ENCODE measurements at places on chromosomes 5 and 9.
A peak's percentile ranks its signal among the peaks of the same experiment; 100 is the strongest.

GRCh38 chr9:70614786-70615463, 200.5 kb upstream of the KLF9 start:
- no peak for DNase-seq

GRCh38 chr5:135839566-135839965, 5.1 kb downstream of the SLC25A48 start:
- no peak for DNase-seq

DNA sequence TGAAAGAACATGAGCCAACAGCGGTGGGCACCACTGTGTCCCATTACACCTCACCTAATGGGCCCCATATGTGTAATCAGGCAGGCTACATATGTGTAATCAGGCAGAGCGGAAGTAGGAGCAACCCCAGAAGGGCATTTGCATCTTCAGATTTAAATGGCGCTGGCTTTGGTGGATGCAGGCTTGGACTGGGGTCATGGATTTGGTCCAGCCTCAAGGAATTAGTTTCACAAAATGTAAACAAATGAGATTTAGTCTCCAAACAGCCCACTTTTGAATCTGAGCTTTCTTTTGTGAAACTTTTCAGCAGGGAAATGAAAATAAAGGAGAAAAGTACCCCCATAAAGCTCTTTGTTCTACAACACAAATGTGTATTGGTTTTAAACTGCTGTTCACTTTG, 161.3 kb downstream of the LPAR1 start:
- DNase-seq = no peak

DNA sequence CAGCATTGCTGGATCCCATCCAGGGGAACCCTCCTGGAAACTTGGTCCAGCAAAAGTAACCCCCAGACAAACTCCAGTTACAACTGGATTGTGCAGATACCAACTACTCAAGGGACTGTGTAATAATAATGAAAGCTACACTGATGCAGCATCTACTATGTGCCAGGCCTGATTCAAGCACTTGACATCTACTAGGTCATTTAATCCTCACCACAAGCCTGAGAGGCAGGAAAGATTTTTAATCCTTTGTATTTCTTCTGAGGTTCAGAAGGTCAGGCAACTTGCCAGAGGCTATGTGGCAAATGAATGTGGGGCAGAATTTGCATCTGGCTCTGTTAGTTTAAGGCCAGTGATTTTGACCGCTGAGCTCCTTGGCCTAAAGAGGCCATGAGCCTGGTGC, 29.5 kb upstream of the FOXI1 start:
- no peak for DNase-seq

GRCh38 chr9:2494562-2494961, 127.0 kb upstream of the VLDLR start:
- peak; percentile 65 for DNase-seq

DNA sequence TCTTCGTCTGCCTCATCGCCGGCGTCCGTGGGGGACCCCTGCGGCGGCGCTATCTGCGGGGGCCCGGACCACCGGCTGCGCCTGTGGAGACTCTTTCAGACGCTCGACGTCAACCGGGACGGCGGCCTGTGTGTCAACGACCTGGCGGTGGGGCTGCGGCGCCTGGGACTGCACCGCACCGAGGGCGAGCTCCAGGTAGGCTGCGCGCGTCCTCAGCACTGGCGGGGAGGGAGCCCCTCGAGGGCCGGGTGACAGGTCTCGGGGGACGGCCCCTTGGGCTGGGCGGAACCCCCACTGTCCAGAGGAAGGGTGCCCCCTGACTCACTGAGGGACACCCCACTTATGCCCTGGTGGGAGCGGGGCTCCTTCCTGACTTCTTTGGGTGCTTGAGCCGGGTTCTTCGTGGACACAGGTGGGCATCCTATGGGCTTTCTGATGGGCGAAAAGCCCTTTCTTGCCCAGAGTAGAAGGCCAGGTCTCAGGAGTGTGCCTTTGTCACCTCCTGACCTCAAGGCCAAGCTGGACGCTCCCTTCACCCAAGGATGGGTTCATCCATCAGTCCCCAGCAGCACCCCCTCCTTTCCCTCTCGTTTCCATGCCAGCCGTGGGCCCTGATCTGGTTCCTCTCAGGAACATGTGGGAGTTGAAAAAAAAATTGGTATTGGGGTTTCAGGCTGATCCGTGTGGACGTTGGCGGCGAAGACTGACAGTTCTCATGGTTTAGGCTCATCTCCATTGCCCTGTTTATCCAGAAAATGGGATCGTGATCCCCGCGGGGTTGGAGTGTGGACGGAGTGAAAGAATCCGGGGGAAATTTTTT, 564 bp downstream of the SLC25A25 start:
- no peak for DNase-seq

- DNase-seq = no peak
Observed at GRCh38 chr5:58974083-58974482, 391.2 kb downstream of the RAB3C start.

GRCh38 chr5:171263181-171263580, 45.9 kb upstream of the TLX3 start:
- DNase-seq = no peak

GRCh38 chr5:124963236-124963919, 216.9 kb upstream of the ZNF608 start:
- DNase-seq = peak; percentile 49

DNA sequence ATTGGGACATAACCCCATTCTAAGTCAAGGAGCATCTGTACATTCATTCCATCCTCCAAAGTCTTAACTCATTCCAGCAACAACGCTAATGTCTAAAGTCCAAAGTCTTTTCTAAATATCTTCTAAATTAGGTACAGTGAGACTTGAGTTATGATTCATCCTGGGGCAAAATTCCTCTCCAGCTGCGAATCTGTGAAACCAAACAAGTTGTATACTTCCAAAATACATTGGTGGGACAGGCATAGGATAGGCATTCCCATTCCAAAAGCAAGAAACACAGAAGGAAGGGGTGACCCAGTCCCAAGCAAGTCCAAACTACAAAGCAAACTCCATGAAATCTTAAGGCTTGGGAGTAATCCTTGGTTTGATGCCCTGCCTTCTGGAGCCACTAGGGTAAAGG, 97.6 kb upstream of the FANCC start:
- DNase-seq = no peak

DNA sequence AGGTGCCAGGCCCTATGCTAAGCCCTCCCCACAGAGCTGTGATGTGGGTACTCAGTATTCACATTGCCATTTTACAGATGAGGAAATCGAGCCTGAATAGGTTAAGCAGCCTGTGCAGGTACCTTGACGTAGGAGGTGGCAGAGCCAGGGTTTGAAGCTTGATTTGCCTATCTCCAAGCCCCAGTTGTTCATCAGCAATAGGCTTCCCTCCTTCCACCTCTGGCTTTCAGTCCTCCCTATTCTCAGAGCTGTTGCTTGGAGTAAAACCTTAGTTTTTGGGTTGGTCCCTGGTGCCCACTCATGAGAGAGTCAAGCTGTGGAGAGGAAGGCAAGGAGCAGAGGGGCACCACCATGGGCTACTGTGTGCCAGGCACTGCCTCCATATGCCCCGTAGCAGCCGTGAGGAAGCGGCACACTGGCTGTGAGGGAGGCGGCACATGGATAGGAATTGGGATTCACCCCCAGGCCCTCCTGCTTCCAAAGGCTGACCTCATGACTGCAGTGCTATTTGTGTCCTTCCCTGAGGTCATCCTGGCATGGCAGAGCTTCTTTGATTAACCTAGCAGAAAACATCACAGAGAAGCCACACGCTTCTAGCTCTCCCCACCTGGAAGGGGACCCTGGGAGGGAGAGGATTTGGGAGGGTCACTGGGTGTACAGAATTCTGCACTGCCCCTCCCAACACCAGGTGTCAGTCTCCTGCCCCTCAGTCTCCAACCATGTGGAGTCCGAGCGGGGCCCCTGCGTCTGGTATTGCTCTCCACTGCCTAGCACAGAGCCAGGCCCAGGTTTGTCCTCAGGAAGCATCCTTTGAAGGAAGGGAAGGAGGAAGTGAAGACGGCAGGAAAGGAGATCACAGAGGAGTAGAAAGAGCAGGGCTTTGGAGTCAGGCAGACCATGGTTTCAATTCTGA, 109.8 kb downstream of the RGS3 start:
- no peak for DNase-seq

DNA sequence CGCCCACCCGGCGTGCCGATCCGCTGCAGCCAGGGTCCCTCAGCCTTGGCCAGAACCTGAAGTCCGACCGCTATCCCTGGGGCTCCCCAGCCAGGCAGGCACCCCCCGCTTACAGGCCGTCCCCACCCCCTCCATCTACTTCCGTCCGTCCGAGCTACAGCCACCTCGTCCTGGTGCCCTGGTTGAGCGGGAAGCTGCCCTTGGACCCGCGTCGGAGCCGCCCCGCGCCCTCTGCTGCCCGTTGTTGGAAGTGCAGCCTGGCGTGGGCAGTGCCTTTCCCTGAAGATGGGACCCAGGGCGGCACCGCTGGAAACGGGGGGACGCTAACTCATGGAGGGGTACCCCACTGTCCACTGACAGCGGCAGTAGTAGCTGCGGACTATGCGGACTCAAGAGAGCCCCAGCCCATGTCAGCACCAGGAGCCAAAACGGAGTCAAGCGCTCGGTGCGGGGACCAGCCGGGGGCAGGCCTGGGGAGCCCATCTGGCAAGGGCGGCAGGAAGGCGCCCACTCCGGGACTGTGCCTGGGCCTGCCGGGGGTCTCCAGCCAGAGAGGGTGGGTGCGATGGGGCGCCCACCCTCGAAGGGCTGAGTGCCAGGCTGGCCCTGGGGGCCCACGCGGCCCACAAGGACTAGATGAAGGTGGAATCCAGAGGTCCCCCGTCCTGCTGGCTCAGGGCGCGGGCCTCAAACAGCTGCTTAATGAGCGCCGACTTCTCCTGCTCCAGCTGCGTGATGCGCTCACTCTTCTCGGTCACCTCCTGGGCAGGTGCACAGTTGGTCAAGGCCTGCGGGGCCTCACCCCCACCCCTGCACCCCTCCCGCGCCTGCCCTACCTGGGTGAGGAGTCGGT, 6.1 kb downstream of the SAPCD2 start:
- DNase-seq = peak; percentile 86

- no peak for DNase-seq
Observed at GRCh38 chr5:24642022-24642421, 2.8 kb downstream of the CDH10 start.

- DNase-seq = peak; percentile 82
Observed at GRCh38 chr9:35844628-35845270, 15.7 kb downstream of the TMEM8B start.

GRCh38 chr5:149667829-149668330, 62.2 kb upstream of the PPARGC1B start:
- DNase-seq = no peak

DNA sequence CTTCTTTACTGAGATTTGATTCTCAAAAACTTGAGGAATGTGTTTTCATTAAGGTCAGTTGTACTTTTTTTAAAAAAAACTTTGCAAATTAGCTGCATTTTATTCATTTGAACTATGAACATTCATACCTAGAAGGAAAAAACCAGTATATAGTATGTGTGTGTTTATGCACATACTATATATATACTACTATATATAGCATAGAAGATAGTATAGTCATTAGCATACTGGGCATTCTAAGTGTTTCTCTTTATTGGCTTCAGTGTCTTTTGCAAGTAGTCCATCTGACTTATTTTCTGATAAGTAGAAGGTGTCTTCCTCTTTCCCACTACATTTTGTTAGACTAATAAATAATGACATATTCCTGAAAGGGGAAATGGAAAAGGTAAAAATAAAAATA, 33.0 kb downstream of the ELOVL7 start:
- no peak for DNase-seq

DNA sequence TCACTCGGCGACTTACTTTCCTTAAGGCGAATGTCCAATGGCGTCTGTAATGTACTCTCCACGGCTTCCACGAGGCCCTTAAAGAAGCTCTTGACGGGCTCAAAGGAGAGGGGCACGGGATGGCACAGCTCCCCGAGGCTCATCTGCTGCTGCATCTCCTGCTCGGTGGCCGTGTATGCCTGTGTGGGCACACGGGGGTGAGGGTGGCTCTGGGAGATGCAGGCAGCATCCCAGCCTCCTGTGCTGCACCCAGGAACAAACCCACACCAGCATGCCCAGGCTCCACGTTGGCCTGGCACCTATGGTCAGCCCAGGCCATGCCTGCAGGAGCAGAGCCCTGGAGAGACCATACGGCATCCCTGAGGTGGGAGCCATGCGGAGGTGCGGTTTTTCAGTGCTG, 24.2 kb downstream of the TRIM14 start:
- DNase-seq = no peak

DNA sequence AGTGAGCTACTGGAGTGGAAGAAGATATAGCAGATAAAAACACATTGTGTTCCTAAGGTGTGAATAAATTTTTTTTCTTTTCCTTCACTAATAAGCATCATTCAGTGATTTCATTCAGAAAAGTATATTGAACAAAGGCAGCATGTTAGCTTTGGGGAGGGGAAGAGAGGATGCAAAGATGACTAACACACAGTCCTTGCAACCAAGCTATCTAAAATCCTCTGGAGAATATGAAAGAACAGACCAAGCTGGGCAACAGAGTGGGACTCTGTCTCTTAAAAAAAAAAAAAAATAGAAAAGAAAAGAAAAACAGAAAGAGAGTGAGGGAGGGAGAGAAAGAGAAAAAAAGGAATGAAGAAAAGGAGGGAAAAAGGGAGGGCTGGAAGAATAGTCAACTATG, 22.3 kb upstream of the OMD start:
- DNase-seq = no peak

DNA sequence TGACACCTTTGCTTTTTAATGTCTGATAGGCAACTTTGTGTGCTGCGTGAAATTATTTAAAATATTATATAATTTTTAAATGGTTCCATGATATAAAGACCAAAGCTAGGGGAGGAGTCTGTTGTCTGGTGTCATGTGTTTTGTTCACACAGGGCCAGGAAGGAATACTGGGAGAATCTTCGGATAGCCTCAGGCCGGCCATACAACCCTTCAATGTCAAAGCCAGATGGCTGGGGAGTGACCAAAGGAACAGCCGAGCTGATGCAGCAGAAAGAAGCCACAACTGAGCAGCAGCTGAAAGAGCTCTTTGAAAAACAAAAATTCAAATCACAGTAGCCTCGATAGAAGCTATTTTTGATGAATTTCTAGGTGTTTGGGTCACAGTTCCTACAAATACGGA, 19.2 kb downstream of the BHMT start:
- DNase-seq = no peak

GRCh38 chr5:146560205-146560812, 44.3 kb upstream of the GPR151 start:
- DNase-seq = peak; percentile 22

- DNase-seq = no peak
Observed at GRCh38 chr5:92144824-92145223, 761.7 kb upstream of the ARRDC3 start.

- peak; percentile 43 for DNase-seq
Observed at GRCh38 chr5:160357861-160358411, 12.5 kb downstream of the C1QTNF2 start.

GRCh38 chr5:57493034-57493433, 10.4 kb upstream of the ACTBL2 start:
- no peak for DNase-seq

GRCh38 chr9:127488946-127489345, 37.6 kb downstream of the LRSAM1 start:
- no peak for DNase-seq

- DNase-seq = no peak
Observed at GRCh38 chr5:56270058-56270457, 36.9 kb upstream of the ANKRD55 start.

DNA sequence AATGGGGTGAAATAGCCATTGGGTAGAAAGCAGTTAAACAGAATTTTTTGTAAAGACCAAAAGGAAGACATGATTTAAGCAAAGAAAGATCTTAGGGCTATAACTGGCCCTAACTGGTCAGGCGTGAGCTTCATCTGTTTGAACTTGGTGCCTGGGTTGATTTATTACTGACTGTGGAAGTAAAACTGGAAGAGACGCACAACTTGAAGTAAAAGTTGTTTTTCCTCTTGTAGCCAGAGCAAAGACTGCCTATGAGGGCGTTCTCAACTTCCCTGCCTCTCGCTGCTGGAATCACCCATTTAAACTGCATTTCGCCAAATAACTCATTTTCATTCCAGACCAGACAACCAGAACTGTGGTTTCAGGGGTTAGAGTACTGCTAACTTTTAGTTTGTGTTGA, 1.5 kb downstream of the THBS4 start:
- DNase-seq = no peak
